ENCODE measurements at places on chromosomes 3 and 15.

DNA sequence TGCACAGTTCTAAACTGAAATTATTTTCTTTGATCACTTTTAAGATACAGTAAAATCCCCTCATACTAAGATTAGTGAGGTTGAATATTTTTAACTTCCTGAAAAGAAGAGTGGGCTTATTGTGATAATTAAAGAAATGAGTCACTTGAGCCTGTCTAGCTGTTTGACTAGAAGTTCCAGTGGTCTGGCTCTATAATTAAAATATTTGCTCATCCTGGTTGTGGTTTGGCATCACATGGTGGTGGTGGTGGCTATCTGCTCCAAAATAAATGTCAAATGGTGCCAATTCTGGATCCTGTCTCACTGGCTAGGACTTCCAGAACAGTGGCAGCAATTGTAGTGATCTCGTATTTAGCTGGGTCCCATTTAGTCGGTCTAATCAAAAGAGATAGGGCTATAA lies 8.6 kb upstream of the TEX9 start:
- DNase-seq = no peak

DNA sequence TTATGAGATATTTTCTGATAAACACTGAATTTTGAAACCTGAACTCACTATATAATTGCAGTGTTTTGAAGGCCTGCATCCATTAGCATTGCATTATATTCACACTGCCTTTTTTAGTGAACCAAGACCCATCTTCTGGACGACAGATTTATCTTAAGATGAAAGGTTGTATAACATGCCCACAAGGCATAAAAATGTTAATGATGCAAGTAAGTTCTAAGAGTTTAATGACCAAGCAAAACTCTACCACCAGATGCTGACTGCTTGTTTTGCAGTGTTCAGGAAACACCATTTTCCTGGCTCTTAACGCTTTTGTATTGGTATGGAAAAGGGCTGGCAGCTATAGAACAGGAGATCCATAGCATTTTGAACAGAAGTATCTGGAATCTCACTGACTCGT lies 46.1 kb downstream of the USP50 start:
- DNase-seq = no peak

DNA sequence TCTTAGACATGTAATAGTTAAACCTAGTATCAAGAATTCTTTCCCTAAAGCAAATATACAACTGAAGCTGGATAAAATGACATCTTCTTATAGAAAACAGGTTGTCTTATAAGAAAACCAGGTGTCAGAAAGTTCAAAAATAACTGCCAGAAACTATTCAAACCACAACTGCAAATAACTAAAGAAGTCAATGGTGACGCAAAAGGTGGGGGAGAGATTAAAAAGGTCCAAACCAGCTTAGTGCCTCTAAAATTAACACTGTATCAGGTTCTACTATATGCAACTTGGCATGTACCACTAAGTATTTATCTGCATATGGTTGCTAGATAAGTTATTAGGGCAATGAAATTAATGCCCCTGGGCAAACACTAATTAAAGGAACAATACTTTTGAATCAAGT lies 136.8 kb downstream of the TBL1XR1 start:
- no peak for DNase-seq

DNA sequence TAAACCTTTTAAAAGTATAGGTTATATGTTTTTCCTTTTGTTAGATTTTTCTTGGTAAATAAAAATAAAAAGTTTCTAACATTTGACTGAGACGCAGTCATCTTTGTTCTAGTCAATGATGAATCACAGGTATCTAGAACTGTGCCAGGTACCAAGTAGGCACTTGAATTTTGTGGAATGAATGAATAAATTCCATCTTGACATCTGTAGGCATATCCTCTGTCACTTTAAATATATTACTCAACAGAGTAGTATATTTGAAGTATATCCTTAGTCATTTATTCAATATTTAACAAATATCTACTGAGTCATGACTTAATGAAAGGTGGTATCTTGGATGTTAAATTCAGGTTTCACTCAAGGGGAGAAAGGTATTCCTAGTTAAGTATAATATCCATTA lies 828.4 kb downstream of the TUSC7 start:
- DNase-seq = no peak

GRCh38 chr15:100762289-100762688 lies 117.3 kb upstream of the ALDH1A3 start:
- no peak for DNase-seq

DNA sequence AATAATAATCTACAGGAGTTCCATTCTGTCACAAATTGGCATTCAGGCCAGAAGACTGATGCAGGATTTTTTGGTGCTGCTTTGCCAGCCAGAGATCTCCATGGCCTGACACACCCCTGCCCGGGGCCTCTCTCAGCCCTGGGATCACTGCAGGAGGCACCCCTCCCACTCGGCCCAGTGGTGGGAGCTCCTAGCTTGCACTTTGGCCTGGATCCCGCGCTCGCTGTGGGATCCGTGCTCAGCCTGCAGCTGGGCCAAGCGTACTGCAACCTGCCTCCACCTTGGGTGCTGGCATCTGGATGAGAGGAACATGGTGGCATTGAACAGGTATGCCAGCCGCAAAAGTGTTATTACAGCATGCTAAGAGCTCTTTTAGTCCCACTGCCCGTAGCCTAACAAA lies 656.7 kb upstream of the CCDC54 start:
- DNase-seq = no peak

- DNase-seq = no peak
These were observed 1280.5 kb downstream of the OTOL1 start for GRCh38 chr3:162777118-162777517.

DNA sequence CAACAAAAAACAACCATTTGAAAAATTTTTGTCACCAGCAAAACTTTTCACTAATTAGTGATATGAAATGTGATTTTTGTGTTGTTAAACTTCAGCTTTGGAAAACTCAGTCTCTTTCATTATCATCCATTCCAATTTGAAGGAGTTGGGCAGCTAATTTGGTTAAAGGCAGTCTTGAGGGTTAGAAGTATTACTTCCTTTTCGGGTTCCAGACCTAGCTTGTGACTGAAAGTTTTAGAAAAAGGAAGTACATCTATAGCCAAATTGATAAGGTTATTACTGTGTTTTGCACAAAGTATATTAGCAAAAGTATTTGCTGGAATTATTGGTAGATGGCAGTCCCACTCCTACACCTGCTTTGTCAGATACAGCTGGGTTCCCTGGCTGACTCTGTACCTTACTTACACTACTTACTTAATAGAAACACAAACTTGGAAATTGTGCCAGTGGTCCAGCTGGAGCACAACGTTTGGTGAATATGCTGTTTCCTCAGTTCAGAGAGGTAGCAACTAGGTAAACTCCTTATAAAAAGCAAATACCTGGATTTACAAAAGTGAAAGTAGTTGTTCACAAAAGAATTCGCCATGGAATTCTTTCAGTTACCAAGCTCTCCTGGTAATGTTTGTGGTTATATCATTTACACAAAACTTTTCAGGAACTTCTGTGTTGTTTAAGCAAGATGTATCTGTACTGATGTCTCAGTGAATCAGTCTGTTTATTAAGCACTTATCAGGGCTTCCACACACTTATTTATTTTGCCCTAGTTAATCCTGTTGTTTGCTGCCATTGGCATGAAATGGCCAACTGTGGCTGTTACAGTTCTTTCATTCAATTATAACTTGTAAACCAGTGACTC lies 31.6 kb downstream of the TIPARP start:
- DNase-seq = no peak

DNA sequence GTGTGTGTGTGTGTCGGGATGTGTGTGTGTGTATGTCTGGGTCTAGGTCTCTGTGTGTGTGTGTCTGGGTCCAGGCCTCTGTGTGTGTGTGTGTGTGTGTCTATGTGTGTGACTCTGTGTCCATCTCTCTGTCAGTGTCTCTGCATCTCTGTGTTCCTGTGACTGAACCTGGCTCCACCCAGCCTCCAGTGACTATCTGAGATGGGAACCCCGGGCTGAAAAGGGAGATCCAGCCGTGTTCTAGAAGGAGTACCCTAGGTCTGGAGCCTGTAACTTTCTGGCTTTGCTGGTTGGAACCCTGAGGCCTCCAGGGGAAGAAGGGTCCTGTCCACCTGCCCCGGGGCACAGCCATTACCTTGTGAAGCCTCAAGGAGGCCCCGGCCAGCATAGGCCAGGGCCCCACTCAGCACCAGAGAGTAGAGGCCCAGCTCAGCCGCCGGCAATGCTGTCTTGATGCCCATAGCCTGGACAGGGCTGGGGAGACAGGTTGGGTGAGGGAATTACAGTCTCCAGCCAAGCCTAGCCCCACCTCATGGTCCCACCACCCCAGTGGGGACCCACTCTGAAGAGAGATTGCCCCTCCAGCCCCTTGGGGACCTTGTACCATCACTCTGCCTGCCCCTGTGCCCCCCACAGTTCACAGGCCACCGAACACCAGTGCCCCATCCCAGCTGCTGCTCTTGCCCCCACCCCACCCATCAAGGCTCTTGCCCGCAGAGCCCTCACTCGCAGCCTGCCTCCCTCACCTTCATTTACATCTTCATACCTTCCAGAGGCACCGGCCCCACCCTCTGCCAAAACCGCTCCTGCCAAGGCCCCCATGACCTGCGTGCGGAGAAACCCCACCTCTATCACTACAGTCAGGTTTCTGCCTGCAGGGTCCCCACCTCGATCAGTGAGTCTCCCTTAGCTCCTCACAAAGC lies 2.0 kb downstream of the HHATL start:
- no peak for DNase-seq

GRCh38 chr3:64190517-64191515 lies 34.5 kb downstream of the PRICKLE2 start:
- DNase-seq = no peak

DNA sequence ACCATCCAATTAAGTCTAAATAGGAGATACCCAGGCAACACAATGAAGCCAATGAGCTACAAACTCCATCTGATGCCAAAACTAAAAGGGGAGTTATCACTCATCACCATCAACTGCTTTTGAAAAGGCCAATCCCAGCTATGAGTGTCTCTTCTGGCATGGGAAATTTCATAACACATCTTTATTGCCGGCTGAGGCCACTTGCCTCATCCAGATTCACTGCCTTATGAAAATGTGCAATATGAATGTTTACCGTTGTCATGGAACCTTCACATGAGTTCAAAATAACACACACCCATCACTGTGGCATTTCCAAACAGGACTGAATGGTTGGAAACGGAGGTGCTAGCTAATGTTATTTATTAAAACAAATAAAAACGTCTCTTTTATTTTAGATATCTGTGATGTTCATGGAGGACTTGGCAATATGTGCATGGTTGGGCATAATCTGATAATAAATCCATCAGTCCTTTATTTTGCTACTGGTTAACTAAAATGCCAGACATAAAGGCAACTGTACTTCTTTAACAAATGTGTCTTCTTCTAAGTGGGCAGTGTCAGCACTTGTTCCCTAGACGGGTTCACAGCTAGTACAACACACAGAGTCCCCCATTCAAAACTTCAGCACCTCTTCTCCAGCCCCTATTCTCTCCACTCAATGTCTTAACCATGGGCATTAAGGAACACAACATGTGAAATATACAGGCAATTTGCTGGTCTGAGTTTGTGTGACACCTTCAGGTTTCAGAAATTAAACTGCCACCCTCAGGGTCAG lies 143.9 kb downstream of the MAGI1 start:
- no peak for DNase-seq

DNA sequence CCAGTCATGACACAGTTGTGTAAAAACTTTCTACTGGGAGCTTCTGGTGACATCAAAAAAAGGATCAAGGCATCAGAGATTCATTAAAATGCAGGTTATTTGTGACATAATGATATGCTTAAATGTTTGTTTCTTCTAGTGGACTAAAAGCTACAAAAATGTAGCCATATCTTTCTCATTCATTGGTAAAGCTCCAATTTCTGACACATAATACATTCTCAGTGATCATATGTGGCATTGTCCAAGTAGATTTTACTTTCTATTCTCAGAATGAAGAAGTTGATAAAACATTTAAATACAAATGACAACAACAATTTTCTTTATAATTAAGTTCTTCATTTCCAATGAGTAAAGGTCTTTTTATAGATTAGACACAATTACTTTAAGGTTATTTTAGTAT lies 71.0 kb upstream of the ARHGEF26 start:
- DNase-seq = no peak

GRCh38 chr3:174223042-174223441 lies 636.1 kb upstream of the NAALADL2 start:
- DNase-seq = no peak

GRCh38 chr15:66858423-66859207 lies 156.6 kb downstream of the SMAD6 start:
- no peak for DNase-seq
